Activated gamma-delta T cell treated with Interleukin-2 at 50 U/mL for 16 hours (primary cell): ENCODE measurements at places on chromosomes 5 and 9.
A peak's percentile ranks its signal among the peaks of the same experiment; 100 is the strongest.

DNA sequence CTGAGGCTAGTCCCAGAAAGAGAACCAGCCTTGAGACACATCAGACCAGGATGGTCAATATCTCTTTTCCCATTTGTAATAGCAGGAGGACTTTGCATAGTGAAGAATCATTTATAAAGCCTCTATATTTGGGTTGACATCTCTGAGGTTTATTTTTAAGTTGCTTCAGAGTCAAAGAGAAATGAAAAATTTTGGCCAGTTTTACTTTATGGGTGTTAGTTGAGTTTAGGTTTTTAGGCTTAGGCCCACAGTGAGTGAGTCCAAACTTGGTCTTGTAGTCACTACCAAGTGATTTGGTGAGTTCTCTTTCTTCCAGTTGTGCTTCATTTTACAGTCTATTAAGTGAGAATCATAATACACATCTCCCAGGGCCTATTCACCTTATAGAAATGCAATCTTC, 5.3 kb upstream of the MEF2C start:
- DNase-seq = no peak

DNA sequence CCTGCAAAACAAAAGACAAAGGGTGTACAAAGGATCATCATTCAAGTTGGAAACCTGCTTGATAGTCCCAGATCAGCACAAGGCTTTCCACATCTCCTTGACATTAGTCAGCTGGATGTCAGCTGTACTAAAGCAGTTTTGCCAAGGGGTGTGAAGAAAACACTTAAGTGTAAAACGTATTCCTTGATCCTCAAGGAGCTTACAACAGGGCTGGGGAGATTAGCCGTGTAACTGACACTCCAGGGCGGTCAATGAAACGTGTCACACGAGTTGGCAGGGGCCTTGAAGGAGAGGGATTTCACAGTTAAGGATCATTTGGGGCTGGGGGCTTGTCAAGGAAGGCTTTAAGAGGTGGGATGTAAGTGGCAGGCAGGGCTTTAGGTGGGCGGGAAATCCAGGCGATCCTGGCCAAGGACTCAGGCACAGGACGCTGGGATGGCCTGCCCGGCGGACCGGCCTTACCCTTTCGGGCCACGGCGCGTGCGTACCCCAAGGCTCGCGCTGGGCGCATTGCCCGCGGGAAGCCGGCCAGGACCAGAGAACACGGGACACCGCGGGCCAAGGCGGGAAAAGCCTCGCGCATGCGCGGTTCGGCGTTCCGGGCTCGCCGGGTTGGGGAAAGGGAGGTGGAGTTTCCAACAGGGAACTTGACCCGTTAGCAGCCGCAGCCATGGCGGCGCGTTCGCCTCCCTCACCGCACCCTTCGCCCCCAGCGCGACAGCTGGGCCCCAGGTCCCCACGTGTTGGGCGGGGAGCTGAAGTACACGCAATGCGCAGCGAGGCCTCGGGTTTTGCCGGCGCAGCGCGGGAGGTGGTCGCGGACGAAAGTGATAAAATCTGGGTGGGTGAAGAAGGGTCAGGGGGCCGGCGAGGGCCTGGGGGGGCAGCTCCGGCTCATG, at the start of gene CNTLN:
TSS of gene CNTLN (plus strand) at position 645 of the 899 bp plus-strand sequence. CDS start at position 671, 26 bp downstream.
- DNase-seq = peak; percentile 5

GRCh38 chr5:64977779-64978178, 209.0 kb downstream of the CWC27 start:
- no peak for DNase-seq

DNA sequence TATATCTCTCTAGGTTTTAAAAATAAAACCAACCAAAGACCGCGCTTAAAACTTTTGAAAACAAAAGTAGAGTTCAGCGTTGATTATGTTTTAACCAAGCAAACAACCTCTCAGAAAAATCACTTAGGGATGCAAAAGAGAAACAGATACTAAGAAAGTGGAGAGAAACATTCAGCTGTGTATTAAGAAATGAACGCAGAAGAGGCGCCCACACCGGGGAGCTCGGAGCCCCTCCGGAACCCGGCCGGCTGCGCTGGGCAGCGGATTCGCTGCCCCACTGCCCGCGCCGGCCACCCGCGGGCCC, 1.4 kb downstream of the PITX1 start:
- no peak for DNase-seq

- DNase-seq = no peak
These were observed 12.5 kb upstream of the PIP5K1B start for GRCh38 chr9:68692519-68692918.
